ENCODE measurements at places on chromosomes 3 and 15. TPM values are rescaled to one million over a fixed set of nuclear protein-coding genes. Genes with fewer than 3 reads are reported as not detected.

DNA sequence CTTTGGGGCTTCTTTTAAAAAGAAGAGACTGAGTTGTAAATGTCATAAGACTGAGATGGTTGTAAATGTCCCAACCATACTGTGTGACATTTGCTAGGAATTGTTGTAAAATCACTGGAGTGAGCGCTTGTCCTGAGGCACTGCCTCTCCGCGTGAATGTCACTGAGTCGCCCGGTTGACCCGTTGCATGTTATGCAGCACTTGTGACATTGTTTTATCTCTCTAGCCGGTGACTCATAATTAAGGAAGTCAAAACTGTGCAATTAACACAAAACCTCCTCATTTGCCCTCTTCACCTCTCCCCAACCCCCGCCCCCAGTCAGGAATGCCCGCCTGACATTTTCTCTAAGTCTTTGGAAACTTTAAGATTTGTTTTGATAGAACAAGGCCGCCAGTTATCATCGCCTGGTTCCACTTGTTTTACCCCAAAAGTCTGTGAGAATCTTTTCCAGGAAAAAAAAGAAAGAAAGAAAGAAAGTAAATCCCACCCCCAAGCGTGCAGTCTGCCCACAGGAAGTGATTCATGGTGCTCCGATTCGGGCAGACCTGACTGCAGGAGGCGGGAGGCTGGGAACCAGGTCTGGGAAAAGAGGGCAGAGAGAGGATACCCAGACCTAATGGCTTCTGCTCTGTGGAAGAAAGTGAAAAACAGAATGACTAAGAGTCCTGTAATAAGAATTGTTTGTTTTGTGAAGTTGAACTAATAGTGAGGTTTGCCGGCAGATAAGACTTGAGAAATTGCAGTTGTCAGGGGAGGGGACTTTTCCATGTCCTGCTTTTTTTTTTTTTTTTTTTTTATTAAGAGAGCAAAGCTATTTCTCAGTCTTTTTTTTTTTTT, 84.8 kb downstream of the SMAD3 start:
- DNase-seq: no peak

- no peak for DNase-seq
These were observed 889.8 kb upstream of the NR2F2 start for GRCh38 chr15:95440712-95441111.

DNA sequence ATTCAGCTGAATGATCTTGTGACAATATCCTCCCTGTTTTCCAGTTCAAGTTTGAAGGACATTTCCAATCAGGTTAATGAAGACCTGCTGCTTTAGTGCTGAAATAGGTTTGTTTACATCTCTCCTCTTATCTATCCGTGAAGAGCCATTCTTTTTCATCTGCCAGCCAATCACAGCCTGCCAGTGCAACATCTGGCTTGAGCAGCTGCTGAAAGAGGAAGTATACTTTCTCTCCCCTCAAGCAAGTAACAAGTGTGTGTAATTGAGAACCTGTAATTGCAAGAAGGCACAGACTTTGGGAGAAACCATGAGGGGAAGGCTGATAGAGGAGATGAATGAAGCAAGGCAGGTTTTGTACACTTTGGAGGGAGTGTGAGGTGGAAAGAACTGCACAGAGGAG, 404.3 kb downstream of the AGBL1 start:
- DNase-seq: no peak

DNA sequence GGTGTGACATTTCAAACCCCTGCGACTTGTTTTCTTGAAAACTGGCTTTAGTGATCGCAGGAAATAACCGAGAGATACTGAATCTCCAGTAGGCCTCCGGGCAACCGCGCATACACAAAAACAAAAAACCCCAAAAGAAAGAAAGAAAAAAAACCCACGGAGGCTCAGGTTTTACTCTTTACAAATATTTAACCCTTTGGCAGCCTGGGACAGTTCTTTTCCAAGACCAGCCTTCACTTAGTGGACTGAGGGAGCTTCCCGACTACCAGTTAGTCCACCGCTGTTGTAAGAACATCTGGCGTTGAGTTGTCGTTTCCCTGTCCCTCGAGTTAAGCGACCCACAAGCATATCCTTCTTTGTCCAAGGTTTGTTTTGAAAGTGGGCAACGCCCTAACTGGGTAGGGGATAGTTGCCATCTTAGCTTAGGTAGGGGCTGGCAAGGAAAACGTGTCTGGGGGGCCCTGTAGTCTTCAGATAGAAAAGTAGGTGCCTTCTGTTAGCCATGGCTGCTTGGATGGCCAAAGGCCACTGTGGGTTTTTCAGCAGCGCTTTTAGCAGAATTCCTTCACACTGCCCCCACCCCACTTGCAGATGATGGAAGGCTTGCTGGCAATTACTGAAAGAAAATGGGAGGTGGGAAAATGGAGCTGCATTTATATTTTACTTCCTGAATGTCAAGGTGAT, 6.9 kb downstream of the ISL2 start:
- no peak for DNase-seq

DNA sequence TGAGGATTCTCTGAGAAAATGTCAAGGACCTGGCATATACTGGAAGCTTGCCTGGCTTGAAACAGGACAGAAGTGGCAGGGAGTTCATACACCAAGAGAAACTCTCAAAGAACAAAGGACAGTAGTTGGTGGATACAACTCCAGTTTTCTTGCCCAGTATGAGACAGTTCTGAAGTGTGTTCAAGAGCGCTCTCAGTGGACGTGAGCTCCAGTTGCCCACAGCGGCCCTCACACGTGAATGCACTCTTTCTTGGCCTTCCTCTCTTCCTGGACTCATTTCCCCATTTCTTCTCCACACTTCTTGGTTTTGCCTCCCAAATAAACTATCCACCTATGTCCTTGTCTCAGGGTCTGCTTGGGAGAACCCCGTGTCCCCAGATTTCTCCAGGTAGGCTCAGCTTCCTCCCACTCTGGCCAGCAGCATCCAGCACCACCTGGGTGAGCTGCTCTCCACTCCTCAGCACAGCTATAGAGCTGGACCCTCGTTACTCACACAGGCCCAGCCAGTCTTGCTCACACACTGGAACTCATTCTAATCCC, 54.5 kb downstream of the DCLK3 start:
- no peak for DNase-seq

ABHD17C gene
- total RNA-seq: 12.5 TPM

PLCB2 gene
- 14.0 TPM for total RNA-seq
